ENCODE measurements at places on chromosomes 6 and 20.

DNA sequence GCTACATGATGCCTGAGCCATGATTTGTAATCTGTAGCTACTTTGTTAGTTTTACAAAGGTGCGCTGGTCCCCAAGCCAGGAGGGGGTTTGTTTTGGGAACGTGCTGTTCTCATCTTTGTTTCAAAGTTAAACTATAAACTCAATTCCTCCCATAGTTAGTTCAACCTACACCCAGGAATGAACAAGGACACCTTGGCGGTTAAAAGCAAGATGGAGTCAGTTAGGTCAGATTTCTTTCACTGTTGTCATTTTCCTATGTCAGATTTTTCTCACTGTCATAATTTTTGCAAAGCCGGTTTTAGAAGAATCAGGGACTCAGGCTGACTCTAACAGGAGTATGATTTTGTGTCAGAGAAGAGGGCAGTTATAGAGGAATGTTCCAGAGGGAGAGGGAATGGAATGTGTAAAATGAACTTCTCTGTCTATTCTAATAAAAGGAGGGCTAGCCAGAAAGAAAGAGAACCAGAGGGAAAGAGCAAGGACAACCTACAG is 2.3 kb upstream of the GMPR start:
- no peak for DNase-seq

DNA sequence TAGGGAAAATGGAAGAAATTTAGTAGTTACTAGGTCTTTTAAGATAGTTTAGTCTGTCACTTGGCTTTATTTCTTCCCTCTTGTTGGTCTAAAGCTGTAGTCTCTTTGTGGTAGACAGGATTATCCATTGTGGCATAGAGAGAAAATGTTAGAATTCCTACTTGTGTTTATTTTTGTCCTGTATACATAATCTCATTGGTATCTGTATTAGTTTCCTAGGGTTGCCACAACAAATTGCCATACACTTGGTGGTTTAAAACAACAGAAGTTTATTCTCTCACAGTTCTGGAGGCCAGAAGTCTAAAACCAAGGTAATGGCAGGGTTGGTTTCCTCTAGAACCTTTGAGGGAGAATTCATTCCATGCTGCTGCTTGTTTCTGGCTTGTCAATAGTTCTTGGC is 119.4 kb downstream of the ZFAND3 start:
- DNase-seq, result no peak

DNA sequence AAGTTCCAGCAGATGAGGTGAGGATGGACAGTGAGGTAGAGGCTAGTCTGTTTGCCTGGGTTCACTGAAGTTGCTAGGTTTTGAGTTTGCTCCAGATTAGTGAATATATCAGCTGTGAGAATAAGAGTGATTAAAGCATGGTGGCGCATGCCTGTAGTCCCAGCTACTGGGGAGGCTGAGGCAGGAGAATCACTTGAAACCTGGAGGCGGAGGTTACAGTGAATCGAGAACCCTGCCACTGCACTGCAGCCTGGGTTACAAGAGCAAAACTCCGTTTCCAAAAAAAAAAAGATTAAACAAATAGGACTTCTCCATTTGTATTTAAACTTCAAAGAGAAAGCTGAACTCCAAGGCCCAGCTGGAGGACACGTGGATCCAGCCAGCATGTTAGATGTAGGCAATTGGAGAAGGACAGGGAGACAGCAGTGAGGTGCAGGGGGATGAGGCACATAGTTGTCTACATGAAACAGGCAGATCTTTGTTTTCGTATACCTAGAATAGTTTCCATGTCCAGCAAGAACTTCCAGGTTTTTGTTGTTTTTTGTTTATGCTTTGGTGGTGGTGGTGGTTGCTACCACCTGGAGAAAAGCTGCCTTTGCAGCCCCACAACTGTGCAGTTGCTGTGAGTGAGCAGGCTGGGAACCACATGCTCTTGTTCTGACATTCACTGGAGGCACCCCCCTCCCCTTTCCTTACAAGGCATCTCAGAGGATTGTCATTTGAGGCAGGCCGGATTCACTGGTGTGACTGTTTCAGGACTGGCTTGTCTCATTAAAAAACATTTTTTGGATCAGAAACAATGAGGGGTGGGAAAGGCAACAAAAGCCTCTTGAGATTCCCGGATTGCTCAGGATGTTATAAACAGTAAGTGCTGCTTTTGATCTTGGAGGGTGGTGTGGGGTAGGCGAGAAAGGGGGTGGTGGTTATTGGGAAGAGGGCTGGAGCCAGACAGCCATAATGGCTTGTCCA is 72.3 kb downstream of the JARID2 start:
- DNase-seq, result no peak

- DNase-seq, result no peak
Measured at GRCh38 chr6:169558378-169558773, 143.5 kb downstream of the WDR27 start.

DNA sequence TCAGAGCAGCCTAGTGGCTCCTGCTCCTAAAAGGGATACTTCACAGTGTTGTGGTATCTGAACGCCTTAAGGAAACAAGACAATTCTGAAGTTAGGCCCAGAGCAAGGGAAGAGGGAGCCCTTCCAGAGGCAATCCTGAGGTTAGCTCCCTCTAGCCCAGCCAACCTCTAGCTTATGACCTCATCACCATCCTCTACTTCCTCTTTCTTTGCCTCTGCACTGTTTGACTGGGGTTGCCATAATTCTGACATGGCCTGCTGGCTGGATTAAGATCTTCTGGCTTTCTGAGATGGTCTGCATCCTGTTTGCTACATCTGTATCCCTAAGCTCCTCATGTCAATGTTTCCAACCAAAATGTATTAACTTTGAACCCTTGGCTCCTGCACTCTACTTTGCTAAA is 23.3 kb upstream of the BMP2 start:
- DNase-seq, result no peak

Measured in amniotic stem cell (primary cell).